ENCODE measurements at places on chromosomes 5 and 9.
A peak's percentile ranks its signal among the peaks of the same experiment; 100 is the strongest.

- DNase-seq: no peak
Measured at GRCh38 chr5:1001406-1002270, 7.0 kb upstream of the NKD2 start.

DNA sequence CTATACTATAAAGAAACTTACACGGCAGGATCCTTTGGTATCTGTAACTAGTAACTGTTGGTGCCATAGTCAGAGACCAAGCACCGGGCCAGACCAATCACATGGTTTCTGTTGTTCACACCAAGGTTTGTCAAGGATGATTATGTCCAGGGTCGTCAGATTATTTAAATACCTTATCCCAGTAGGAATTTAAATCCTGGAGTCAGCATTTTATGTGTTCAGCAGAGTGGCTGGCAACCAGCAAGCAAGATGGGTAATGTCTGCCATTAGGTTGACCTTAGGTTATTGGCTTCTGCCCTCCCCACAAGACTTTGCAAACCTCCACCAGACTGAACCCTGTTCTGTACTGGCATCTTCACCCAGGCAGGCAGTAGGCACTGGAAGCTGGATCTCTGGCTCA lies 39.3 kb upstream of the TMOD1 start:
- no peak for DNase-seq

GRCh38 chr9:19513671-19514275 lies 105.0 kb downstream of the ACER2 start:
- no peak for DNase-seq

DNA sequence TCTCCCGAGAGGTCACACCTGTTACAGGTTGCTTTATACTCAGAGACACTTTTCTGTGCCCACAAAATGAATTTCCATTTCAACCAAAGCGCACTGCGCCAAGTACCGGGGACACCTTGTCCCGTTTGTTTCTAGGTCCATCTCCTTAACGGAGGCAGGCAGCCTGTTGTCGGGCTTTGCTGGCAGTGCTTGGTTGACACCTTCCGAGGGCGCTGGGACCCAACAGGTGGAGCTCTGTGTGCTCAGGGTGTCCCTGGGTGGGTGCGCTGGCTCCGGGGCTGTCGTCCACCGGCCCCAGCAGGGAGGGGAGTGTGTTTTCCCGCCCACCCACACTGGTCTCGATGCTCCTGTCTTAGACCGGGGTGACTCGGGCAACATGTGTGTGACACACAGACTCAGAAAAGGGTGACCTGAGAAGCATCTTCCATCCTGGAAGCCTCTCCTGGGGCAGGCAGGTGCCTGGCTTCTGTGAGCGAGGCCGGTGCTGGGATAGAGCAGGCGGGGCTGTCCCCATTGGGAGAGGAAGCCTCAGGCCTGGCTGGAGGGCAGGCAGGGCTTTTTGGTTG lies 8.5 kb downstream of the RNU6ATAC start:
- no peak for DNase-seq

DNA sequence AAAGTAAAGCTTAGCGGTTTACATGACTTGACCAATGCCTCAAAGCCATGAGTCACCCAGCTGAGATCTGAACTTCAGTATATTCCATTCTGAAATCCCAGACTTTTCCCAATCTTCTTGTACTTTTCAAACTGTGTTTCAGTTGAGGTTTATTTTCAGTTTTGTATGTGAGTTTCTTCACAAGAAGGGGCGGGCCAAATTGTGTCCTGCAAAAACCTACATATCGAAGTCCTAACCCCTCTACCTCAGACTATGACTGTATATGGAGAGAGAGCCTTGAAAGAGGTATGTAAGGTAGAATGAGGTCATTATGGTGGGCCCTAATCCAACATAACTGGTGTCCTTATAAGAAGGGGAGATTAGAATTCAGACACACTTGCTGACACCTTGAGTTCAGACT lies 666 bp upstream of the TLR4 start:
- DNase-seq: no peak

DNA sequence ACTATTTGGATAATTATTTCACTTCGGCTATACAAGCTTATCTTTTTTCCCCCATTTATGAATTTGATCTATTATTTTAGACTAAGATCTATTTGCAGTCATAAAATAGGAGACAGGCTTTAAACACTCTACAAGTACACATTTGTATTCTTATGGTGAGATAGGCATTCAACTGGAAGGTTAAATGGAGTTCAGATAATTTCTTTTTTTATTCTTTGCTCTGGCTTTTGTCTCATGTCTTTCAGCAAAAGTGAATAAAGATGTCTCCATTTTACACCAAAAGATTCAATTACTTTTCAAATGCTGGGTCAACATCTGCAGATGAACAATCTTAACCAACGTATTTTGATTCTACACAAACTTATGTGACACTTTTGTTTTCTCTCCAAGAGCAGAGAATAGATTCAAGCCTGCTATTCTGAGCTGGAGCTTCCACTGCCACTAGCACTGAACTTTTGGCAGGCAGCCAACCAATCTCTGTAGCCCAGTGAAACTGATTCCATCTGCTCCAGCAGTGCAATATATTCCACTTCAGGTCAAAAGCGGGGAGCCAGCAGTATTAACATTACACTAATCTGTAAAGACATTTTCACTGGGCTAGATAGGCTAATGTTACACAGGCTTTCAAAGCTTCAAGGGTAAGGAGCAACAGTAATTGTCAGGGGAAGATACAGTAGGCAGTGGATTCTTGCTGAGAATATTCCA lies 452.0 kb upstream of the ZNF608 start:
- DNase-seq: peak; percentile 83

DNA sequence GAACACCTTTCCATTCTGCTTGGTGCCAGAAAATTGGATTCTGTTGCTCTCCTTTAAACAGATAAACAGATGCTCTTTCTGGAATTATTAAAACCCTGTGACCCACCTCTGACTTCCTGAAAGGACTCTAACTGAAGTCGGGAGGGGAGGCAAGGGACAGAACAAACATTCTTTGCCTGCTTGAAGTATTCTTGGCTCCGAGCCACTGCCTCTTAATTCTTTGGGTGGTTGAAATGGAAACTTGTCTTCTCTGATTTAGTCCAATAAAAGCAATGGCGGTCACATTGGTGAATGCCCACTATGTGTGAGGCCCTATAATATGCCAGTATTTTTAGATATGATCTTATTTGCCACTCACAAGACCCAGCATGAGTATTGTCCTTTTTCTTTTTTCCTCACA lies 236.8 kb downstream of the SLIT3 start:
- DNase-seq: no peak

DNA sequence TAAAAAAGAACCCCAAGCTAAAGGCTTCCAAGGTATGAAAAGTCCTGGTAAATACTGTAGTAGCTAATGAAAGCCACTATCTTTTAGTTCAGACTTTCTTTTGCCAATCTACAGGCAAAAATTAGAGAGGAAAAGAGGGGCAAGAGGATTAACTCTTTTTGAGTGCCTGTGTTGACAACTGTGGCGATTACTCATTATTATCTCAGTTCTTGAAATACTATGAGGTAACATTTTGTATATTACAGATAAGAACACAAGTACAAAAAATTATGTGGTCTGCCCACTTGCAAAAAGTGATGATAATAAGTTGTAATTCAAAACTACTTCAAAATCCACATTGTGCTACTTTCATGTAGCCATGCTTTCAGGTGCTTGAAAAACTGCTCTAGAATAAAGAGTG lies 144.0 kb downstream of the DTWD2 start:
- DNase-seq: no peak

DNA sequence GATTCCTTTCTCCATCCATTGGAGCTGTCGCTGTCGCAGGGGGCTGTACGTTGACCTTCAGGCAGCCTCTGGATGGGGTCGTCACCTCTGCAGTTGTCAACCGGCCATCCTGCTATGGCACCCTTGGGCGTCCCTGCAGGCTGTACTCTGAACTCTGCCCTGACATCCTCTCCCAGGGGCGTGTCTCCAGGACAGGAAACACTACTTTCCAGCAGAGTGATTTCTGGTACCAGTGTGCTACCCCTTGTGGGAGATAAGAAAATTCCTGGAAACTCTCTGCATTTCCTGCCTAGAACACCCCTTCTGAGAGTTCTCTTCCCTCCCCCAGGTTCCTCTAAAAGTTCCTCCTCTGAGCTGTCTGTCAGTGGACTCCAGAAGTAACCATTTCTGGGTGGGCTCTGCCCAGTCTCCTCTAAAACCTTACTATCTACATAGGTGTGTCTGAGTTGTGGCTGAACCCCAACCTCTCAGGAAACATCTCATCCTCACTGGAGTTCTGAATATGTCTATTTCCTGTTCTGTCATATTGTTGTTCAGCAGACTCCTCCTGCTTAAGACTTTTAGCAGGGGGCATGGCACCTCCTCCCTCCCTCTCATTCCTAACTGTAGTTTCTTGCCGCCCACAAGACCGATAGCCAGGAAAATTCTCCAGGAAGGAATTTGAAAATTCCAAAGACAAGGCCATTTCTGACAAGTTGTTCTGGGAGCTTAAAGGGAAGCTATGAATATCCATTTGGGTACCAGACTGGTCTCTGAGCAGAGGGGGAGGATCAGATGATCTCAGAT lies 145.3 kb upstream of the RASEF start:
- DNase-seq: no peak

GRCh38 chr5:32960340-32961058 lies 249.4 kb downstream of the NPR3 start:
- no peak for DNase-seq

GRCh38 chr5:43137326-43137725 lies 16.6 kb downstream of the ZNF131 start:
- no peak for DNase-seq

GRCh38 chr5:122400938-122401337 lies 88.9 kb downstream of the SNCAIP start:
- DNase-seq: no peak

- no peak for DNase-seq
Measured at GRCh38 chr5:169850409-169850808, 129.9 kb downstream of the INSYN2B start.

- DNase-seq: no peak
Measured at GRCh38 chr5:65819905-65820240, 97.9 kb downstream of the NLN start.

GRCh38 chr9:134944916-134945315 lies 27.2 kb upstream of the FCN1 start:
- DNase-seq: no peak
